ENCODE measurements at places on chromosomes 1 and 21.

DNA sequence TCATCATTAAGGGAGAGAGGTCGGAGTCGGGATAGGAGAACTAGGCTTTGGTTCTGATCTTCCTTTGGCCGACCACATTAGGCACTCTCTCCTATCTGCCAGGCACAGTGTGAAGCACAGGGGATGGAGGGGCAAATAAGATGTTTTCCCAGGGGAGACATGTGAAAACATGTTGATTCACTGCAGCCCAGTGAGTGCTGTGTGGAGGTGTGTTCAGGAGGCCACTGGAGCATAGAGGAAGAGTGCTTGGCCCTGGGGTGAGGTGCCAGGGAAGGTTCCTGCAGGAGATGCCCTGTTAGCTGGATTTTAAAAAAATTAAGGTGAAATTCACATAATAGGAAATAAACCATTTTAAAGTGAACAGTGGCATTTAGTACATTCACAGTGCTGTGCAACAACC lies 3.7 kb downstream of the VANGL2 start:
- no peak for DNase-seq

GRCh38 chr1:115492019-115492595 lies 149.7 kb upstream of the VANGL1 start:
- DNase-seq = no peak

DNA sequence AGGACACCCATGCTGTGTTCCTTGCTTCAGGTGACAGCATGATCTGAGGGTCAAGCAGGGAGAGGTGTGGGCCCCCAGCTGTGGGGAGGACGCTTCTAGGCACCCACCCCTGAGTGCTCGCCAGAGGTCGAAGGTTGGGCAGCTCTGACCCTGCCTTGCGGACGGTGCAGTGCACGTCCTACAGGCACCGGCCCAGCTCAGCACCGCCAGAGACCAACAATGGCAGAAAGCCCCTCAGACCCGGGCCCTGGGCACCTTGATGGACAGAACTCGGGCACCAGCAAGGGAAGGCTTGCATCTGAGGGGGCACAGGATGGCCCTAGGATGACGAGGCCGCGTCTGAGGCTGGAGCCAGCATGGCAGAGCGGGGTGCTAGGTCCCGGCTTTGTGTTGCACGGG lies 24.7 kb downstream of the NADK start:
- no peak for DNase-seq

DNA sequence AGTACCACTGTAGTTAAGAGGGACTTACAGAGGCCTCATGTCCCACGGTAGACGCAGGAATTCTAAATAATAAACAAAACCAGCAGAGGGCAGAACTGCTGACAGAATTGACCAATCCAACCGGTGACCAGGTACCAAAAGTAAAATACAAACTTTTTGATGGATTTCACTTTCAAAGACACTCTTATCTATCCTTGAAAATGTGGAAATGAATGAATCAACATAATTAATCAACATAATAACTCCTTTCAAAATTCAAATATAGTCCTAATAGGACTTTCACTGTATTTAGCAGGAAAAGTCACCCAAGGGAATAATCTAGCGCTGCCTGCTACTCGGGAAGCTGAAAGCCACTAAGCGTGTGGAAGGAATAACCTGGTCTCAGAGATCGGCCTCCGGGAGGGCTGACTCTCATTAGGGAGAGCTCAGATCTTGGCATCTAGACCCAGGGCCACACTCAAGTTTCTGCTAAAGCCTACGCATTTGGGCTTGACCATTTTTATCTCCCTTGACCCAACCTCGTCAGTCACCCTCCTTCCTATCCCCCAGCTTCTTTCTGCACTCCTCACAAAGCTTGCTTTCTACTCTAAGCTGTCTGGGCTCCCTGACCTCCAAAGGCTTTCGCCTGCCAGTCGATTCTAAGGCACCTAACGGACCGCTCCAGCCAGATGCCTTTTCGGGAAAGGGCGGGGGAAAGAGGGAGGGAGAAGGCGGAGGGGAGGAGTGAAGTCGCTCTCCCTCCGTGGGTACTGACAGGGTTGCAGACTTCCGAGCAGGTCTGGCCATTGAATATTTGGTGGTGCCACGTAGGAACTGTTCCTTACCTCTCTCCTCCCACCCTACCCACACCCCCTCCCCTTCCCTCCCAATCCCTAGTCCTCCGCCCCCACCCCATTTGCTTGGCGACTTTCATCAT lies 1.6 kb downstream of the COL11A1 start:
- DNase-seq = no peak

- no peak for DNase-seq
Measured at GRCh38 chr1:34988581-34988980, 3.4 kb upstream of the TMEM35B start.

GRCh38 chr1:228958121-228958520 lies 222.8 kb downstream of the RHOU start:
- no peak for DNase-seq

GRCh38 chr1:153545067-153546055 lies at the start of gene S100A4:
TSS of gene S100A4 (minus strand) at chr1:153545806. CDS start at chr1:153544794, 1,012 bp downstream.
- DNase-seq = peak; percentile 90

DNA sequence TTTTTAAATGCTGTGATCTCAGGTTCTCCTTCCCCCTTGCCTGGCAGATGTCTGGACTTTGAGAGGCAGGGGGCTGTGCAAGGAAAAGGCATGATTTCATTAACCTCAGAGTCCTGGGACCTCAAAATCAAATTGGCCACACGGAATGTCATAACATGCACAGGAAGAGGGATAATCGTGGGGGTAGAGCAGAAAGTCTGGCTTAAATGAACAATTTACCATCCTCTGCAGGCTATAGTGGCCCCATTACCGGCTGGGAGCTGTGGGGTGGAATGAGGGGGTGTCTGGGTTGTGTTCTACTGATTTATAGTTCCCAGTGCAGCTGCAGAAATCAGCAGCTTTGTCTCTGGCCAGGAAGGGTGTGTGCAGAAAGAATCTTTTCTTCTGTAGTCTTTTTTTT lies 10.8 kb downstream of the OPRD1 start:
- DNase-seq = no peak

GRCh38 chr1:225573216-225573615 lies 79.7 kb downstream of the ENAH start:
- no peak for DNase-seq

DNA sequence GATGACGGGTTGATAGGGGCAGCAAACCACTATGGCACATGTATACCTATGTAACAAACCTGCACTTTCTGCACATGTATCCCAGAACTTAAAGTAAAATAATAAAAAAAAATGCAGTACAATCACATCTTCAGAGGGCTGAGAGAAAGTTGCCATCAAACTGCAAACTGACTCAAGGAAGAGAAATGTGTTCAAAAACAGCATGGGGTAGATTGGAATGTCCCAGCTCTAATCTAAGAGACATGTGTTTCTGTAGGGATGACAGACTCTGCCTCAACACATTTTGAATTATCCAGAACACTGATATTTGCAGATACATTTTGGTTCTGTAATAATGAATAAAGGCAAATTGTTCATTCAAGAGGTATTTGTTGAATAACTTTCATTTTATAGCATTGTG lies 171.2 kb upstream of the RUNX1 start:
- DNase-seq = no peak

GRCh38 chr1:44407430-44408211 lies 2.6 kb downstream of the RNF220 start:
- no peak for DNase-seq

DNA sequence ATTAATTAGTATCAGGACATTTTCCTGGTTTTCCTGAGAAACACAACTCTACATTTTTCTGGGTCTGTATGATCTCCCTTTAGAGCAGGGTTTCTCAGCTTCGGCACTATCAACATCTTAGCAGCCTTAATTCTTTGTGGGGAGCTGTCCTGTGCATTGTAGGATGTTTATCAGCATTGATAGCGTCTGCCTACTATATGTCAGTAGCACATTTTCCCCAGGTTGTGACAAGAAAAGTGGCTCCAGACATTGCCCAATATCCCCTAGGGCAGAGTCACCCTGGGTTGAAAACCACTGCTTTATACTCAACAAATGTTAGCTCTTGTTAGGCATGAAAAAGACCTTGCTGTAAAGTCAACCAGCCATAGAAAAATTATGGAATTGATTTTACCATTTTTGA lies 195.1 kb upstream of the FMN2 start:
- DNase-seq = no peak

- no peak for DNase-seq
Measured at GRCh38 chr1:69707103-69707502, 139.4 kb downstream of the LRRC7 start.

DNA sequence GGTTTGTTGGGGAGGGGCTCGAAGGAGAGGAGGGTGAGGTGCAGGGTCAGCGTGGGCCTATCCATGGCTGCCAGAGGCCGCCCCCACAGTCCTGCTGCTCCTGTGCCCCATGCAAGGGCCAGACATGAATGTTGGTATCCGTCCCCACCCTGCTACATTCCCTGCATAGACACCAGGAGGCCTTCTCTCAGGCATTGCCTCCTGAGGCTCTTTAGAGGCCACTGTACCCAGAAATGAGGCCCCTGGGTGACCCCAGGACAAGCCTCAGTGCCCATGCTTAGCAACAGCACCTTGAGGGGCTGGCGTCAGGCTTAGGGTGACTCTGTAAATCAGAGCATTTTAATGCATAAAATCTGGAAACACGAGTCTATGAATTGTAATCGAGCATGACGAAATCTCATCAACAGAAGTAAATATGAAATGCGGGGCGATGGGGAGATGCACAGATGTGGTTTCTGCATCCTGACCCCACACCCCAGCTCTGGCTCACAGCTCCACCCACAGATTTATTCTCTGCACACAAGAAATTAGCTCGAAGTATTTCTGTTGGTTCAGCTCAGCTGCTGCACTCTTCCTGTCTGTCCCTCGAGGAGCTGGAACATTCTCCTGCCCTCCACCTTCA lies 124.0 kb upstream of the CSF3R start:
- DNase-seq = no peak

DNA sequence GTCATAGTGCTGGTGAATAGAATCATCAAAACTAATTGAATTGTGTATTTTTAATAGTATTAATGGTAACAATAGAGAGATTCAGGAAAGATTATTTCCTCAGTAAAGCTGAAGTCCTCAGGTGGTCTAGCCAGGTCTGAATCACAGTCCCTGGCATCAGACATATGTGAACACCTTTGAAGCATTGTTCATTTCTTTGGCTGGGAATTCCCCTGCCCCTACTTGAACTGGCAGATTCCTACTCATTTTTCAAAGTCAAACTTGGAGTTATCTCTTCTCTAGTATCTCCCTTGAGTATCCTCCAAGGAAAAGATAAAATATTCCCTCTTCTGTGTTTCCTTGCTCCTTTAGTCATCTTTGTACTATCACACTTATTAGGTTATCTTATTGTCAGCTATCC lies 759.8 kb downstream of the ADGRL2 start:
- DNase-seq = no peak

DNA sequence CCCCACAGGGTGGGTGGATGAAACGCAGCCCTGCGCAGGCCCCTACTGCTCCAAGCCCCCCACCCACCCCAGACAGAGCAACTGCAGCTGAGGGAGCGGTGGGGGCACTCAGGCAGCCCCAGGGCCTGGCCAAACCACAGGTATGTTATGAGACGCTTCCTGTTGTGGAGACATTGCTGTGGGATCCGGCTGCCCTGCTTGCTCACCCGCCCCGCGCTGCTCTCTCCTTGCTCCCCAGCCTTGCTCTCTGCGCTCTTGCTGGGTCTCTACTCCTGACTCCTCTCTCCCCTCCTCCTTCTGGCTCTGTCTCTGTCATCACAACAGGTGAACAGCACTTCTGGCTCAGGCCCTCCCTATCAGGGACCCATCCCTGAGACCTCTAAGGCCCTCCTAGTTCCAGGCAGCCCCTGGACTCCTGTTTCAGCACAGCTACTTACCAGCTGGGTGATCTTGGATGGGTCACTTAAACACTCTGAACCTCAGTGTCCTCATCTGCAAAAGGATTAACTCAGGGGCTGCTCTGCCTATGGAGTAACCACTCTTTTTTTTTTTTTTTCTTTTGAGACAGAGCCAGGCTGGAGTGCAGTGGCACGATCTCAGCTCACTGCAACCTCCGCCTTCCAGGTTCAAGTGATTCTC lies 15.9 kb downstream of the COL8A2 start:
- no peak for DNase-seq

DNA sequence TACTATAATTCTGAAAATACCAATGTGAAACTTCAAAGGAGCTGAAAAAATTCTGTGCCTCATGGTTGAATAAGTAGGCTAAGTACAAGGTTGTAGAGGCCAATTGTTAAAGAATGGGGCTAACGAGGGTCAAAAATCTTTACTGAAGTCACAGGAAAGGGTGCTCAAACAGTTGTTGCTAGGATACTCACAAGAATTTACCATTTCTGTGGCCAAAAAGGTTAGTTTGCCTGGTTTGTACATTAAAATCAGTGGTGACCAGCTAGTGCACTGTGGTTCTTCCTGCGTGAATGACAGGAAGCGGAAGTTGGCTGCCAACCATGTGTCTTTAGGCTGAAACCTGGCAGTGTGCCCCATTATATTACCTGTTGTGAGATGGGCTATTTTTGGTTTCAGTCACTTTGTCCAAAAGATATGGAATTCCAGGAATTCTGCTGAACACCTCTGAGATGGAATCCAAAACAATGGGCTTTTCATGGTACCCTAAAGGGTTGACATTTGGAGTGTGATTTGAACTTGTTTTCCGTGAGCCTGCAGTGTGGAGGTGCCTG lies 13.5 kb downstream of the MAP3K21 start:
- DNase-seq = no peak

DNA sequence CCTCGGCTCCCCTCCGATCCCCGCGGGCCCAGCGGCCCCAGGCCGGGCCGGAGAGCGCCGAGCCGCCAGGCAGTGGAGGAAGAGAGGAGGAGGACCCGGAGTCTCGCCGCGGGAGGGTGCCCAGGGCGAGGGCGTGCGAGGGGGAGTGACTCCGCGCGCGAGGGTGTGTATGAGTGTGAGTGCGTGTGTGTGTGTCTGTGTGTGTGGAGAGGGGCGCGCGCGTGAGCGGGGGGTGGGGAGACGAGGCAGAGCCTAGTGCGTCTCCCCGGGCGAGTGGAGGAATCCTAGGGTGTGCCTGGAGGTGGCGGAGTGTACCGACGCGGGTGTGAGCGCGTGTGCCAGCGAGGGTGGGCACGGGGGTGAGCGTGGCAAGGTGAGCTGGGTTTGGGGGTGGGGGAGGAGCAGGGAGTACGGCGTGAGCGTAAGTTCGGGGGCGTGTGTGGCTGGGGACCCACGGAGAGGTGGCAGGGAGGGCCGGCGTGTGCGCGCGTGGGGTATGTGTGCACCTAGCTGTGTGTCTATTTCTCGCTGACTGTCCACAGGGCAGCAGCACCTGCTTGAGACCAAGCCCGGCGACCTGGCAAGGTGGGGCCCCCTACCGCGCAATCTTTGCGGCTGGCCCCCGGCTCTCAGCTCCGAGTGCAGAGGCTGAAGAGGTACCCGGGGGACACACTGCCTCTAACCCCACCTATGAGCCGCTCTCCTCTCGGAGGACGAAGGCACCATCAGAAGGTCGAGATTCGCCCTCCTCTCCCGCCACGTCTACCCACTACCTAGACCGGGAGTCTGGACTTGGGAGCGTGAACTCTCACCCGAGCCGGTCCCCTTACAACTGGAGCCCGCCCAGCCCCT lies 784 bp upstream of the KCND3 start:
- no peak for DNase-seq

GRCh38 chr1:112298558-112298957 lies 97.5 kb upstream of the CTTNBP2NL start:
- DNase-seq = no peak

- DNase-seq = no peak
Measured at GRCh38 chr1:39642796-39643195, 3.4 kb upstream of the HEYL start.

- DNase-seq = no peak
Measured at GRCh38 chr1:234957330-234958065, 171.1 kb downstream of the TOMM20 start.

GRCh38 chr21:39461419-39461818 lies 9.6 kb downstream of the SH3BGR start:
- DNase-seq = no peak

Data from GDM1 (cell line).